Activated CD4-positive, alpha-beta memory T cell treated with anti-CD3 and anti-CD28 coated beads, Interleukin-2, amount 10 ng/mL, durations not matched to agents 7 days and 5 days (primary cell): ENCODE measurements at places on chromosomes 1 and 21. TPM values are rescaled to one million over a fixed set of nuclear protein-coding genes. Genes with fewer than 3 reads are reported as not detected.
A peak's percentile ranks its signal among the peaks of the same experiment; 100 is the strongest.

- DNase-seq: no peak
Measured at GRCh38 chr21:34313116-34313515, 50.7 kb upstream of the KCNE2 start.

DNA sequence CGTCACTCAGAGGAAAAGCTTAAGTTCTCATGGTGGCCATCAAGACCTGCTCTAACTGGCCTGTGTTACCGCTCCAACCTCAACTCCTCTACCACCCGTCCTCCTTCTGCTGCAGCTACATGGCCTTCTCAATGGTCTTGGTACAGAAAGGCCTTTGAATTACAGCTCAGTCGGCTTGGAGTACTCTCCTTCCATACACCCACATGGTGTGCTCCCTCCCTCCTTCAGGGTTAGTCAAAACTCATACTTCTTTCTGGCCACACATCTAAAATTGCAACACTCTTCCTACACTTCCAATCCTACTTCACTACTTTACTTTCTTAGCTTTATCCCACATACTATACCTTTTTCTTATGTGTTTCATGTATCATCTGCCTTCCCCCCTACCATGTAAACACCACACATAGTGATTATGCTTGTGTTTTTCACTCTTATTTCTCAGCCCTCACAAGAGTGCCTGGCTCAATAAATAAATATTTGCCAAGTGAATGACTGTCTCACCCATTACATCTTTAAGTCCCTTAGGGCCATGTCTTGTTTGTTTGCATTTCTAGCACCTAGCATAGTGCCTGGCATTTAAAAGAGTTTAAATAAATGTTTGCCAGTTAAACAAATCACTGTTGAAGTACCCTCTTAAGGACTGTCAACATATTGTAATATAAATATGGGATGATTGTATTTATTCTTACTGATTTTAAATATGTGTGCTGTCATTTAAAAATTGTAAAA, 37.6 kb upstream of the HMCN1 start:
- DNase-seq: no peak

- peak; percentile 18 for DNase-seq
Measured at GRCh38 chr1:77976433-77977076, 2.3 kb downstream of the FUBP1 start.

GRCh38 chr1:181482521-181483284, 614 bp upstream of the CACNA1E start:
- DNase-seq: peak; percentile 52

GRCh38 chr1:94983171-94983739, 56.3 kb upstream of the CNN3 start:
- no peak for DNase-seq

AMY1C gene
- not detected for total RNA-seq

ADARB1 gene
- total RNA-seq: 59.1 TPM

GRCh38 chr1:204041232-204041767, 31.6 kb upstream of the SOX13 start:
- no peak for DNase-seq

DNA sequence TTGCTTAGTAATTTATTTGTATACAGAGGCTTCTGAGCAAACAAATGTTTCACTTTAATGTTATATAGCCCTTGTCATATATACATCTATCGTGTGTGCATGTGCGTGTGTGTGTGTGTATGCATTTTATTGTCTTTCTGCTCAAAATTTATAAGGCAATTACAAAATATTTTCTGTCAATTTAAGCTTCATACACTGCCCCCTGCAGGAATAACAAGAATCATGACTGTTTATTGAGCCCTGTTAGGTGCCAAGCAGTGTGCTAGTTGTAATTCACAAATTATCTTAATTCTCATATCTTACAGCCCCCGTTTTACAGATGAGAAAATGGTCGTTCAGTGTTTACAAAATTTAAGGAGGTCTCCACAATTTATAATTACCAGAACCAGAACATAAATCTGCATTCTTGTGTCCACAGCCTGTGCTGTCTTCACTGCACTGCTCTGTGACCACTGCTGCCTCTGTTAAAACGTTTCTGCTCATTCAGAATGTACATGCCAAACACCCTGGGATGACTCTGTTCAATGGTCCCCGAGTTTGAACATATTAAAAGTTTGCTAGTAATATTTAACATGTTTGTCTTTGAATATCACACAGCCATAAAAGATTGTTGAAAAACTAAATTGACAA, 181.3 kb downstream of the ATP6V1G3 start:
- no peak for DNase-seq

- DNase-seq: no peak
Measured at GRCh38 chr1:29592261-29592615, 355.9 kb downstream of the PTPRU start.

DNA sequence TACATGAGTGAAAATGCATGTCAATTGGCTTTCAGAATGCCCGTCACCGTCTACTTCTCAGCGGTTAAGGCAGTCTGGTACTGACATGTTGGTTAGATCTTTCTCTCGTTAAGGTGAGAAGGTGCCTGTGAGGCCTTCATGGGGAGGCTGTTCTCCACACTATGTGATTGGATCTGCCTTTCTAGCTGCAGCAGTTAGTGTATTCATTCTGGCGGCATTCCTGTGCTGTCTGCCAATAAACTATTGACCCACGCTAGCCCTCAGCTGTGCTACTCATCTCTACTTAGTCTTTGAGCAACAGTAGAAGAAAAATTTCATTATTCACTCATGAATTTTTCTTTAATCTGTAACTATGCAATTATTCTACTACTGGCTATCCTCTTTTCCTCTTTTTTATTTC, 32.0 kb downstream of the CCSAP start:
- DNase-seq: no peak

GRCh38 chr1:86913399-86913895, 479 bp downstream of the SELENOF start:
- peak; percentile 49 for DNase-seq

- no peak for DNase-seq
Measured at GRCh38 chr1:163186862-163187261, 15.9 kb downstream of the RGS5 start.

DNA sequence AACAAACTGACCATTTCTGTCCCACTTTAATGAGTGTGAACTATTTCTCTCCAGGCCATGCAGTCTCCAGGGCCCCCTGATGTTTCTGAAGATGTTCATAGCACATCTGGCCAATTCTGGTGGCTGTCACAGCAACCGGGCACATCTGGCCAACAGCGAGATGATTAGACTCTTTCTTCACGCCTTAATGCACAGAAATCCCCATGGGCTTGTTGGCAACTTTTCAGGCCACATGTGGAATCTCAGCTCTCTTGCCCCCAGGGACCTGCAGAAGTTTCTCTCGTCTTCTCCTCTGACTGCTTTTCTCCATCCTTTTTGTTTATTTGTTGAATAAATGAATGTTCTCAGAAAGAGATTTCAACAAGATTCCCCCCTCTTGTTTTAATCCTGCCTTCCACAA, 71.2 kb upstream of the HMGB4 start:
- no peak for DNase-seq

GRCh38 chr1:202237052-202237451, 43.5 kb downstream of the LGR6 start:
- peak; percentile 30 for DNase-seq

CENPF gene
- total RNA-seq: 135 TPM

DNA sequence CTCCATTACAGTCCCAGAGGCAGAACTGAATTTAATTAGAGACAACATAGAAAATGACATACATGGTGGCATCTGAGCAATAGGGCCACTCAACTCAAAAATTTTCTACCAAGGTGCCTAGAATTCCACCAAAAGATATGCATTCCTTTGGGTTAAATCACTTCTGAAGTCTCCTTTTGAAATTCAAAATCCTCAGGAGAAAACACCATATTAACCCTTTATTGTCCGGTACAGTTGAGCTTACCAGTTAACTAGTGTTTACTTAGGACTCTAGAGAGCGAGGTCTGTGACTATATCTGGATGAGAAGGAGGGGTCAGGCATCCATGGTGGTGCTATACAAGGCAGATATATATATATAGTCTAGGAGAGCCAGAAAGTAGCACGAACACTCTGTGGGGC, 355.6 kb upstream of the CAMK1G start:
- no peak for DNase-seq

- no peak for DNase-seq
Measured at GRCh38 chr1:50208756-50209155, 100.0 kb downstream of the ELAVL4 start.

- no peak for DNase-seq
Measured at GRCh38 chr1:115237507-115237906, 100.5 kb downstream of the NGF start.

DNA sequence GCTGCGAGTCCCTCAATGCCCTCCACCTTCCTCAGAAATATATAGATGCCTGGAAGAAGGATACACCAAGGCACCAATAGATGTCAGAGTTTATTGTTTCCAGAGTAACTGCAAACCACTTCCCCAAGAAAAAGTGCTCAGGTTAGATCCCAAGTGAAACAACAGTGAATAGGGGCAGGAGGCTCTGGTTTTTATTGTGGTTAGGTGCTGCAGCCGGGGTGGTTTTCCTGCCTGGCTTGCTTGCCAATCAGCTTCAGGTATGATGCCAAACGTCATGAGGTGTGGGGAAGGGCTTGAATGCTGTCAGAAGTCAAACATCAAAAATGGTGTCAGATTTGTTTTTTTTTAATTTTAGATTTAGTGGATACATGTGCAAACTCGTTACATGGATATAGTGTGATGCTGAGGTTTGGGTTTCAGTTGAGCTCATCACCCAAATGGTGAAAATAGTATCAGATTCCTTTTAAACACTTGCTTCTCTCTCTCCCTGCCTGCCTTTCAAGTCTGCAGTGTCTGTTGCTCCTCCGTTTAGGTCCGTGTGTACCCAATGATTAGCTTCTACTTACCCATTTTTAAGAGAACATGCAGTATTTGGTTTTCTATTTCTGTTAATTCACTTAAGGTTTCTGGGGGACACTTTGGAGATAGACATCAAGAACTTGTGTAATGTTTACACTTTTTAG, 1317.0 kb downstream of the MRPL39 start:
- peak; percentile 42 for DNase-seq

GBP5 gene
- 231 TPM for total RNA-seq

DNA sequence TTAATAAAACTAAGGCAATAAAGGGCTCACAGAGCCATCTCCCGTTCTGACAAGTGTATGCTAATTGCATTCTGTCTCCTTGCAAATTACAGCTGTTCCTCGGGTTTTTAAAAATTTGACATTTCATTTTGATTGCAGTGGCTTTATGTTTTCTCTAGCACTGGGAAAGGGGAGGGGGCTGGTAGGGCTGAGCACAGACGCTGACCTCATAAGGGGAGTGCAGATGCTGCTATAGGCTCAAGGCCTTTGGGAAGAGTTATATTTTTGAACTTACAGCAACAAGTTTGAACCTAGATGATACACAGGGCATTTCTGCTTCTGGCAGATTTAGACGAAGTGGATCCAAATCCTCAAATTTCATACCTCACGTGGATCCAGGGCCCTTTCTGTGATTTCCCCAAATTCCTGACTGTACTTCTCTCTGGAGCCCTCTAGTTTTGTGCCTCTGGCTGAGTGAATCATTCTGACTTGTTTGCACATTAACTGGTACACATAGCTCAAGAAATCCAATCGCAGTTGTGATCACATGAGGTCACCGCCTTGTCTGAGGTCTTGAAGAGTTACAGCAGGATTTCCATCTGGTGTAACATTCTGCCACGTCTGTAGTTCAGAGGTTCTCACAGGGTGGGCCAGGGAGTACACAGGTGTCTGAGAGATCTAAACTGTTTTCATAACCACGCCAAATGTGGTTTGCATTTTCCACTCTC, 230.3 kb downstream of the C1orf94 start:
- DNase-seq: no peak

- DNase-seq: no peak
Measured at GRCh38 chr1:6456800-6457466, 9.0 kb downstream of the TNFRSF25 start.
